Activated CD4-positive, alpha-beta T cell treated with anti-CD3 and anti-CD28 coated beads for 1 hour (primary cell): ENCODE measurements at places on chromosomes 13 and 19.

DNA sequence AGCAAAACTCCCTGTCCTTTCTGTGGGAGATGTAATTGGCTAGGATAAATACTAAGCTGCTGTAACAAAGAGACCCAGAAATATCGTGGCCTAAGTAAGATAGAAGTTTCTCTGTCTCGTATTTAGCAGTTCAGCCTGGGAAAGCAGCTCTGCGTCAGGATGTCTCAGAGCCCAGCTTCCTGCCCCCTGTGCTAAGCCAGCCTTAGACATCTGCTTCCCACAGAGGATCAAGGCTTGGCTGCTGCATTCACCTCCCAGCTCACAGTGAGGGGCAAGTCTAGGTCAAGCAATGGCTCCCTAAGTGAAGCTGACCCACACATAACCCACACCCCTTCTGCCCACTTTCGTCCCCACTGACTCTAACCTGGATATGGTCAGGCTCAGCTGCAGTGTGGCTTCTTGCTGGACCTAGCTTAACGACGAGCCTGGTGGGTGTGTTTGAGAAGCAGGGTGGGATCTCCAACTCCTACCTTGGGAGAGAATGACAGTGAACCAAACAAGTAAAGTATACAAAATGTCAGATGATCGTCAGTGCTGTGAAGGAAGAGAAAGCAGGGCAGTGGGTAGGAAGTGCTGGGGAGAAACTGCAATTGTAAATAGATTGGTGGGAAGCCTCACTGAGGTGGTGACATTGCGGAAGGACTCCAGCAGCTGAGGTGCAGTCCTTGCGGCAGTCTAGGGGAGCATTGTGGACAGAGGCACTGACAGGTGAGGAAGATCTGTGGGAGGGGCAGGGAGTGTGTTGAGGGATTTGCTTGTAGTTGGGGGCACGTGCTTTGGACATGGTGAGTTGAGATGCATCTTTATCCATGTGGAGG, 82.9 kb downstream of the TNFRSF19 start:
- DNase-seq, result no peak

DNA sequence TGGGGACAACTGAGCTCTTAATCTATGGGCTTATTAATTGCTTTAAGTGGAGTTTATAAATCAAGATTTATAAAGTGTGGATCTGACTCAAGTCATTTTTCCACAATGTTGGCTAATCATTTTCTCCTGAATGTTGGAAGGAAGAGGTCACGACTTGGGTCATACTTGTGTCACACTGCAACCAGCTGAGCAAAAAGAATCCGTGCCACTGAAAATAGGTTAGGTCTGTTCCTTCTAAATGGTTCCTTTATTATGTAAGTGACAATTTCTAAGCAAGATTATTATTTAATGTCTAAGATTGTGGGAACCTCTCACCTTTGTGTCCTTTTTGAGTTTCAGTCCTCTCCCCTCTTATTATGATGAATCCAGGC, 178.6 kb downstream of the SHISA2 start:
- DNase-seq, result no peak

DNA sequence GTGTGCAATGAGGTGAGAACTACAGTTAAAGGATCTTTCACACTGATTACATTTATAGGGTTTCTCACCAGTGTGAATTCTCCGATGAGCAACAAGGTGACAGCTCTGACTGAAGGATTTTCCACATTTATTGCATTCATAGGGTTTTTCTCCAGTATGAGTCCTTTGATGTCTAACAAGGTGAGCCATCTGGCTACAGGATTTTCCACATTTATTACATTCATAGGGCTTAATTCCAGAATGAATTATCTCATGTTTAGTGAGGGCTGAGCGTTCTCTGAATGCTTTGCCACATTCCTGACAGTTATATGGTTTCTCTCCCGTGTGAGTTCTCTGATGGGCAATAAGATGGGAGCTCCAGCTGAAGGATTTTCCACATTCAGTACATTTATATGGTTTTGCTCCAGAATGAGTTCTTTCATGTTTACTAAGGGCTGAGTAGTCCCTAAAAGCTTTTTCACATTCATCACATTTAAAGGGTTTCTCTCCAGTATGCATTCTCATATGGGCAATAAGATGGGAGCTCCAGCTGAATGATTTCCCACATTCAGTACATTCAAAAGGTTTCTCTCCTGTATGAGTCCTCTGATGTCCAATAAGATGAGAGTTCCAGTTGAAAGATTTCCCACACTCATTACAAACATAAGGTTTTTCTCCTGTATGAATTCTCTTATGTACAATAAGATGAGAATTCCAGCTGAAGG, 4.4 kb upstream of the C19orf18 start:
- no peak for DNase-seq

GRCh38 chr19:8306235-8307054, 1.7 kb downstream of the CD320 start:
- DNase-seq, result peak; percentile 6

- no peak for DNase-seq
These were observed 39.5 kb downstream of the RASL11A start for GRCh38 chr13:27309967-27310598.

- no peak for DNase-seq
These were observed 1.1 kb downstream of the PPP5C start for GRCh38 chr19:46347985-46348384.
